ENCODE measurements at places on chromosomes 16 and 17. TPM values are rescaled to one million over a fixed set of nuclear protein-coding genes. Genes with fewer than 3 reads are reported as not detected.
A peak's percentile ranks its signal among the peaks of the same experiment; 100 is the strongest.

The PROCA1 gene
- 1.3 TPM for total RNA-seq

The CD300H gene
- not detected for total RNA-seq

The TBC1D3 gene
- not detected for total RNA-seq

DNA sequence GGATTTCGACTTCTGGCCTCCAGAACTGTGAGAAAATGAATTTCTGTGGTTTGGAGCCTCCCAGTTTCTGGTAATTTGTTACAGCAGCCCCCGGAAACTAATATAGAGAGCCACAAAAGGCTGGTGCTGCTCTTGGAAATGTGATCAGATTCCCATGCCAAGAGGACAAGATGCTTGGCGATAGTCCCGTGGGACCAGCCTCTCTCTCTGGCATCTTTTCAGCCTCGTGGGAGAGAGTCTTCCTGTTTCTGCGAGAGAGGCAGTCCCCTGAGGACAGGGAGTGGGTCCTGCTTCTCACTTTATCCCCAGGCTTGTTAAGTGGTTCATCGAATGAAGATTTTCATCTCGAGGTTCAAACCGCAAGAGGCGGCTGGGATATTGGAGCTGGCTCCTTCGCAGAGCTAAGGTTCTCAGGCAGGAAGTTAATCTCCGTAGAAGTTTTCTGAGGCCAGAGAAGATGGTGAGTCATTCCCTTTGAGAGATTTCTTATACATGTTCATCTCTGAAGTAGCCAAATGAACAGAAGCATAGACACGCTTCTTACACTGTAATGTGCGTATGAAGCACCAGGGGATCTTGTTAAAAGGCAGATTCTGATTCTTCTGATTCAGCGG, 211.6 kb upstream of the SDK2 start:
- no peak for DNase-seq

GRCh38 chr16:50696126-50696525, 2.7 kb downstream of the NOD2 start:
- DNase-seq = no peak

DNA sequence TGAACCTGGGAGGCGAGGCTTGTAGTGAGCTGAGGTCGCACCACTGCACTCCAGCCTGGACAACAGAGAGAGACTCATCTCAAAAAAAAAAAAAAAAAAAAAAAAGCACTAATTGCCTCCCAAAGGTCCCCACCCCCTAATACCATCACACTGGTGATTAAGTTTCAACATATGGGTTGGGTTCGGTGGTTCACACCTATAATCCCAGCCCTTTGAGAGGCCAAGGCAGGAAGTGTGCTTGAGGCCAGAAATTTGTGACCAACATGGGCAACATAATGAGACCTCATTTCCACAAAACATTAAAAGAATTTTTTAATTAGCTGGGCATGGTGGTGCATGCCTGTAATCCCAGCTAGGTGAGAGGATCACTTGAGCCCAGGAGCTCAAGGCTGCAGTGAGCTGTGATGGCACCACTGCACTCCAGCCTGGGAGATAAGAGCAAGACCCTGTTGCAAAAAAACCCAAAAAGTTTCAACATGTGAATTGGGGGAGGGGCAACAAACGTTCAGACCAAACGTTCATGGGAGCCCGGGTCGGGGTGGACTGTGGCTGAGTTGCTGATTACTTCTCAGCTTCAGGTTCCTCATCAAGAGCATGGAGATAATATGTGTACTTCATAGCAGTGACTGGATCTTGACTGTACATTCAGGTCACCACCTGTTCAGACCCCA, 62.1 kb upstream of the NOL11 start:
- no peak for DNase-seq

GRCh38 chr17:73595479-73595878, 48.8 kb downstream of the SDK2 start:
- peak; percentile 71 for DNase-seq

DNA sequence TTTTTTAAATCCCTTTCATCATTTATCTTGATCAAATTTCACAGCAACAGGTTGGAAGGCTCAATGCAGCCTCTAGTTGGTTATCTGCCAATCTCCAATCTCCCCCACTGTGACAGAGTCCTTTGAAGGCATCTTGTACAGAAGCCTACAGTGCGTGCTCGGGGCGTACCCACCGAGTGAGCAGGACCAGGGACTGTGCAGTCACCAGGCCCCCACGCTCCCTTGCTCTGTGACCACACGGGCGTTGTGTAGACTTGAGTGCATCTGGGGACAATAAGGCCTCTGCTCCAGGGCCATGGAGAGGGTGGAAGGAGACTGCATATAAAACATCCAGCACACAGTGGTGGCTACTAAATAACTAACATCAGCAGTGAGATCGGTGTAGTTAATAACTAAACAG, 63.4 kb downstream of the GTF3C1 start:
- DNase-seq = no peak

Data from right cardiac atrium (tissue), 5 donors.